ENCODE measurements at places on chromosomes 6 and 20.

- DNase-seq, result no peak
Measured at GRCh38 chr6:47524136-47524845, 46.7 kb downstream of the CD2AP start.

- peak; percentile 80 for DNase-seq
Measured at GRCh38 chr20:31968291-31969126, 558 bp downstream of the XKR7 start.

DNA sequence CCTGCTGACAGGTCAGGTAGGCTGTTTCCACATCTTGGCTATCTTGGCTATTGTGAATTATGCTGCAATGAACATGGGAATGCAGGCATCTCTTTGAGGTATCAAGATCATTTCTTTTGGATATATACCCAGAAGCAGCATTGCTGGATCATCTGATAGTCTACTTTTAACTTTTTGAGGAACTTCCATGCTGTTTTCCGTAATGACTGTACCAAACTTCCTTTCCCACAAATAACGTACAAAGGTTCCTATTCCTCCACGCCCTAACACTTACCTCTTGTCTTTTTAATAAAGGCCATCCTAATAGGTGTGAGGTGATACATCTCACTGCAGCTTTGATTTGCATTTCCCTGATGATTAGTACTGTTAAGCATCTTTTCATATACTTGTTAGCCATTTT is 338.7 kb upstream of the RUNX2 start:
- no peak for DNase-seq

- DNase-seq, result no peak
Measured at GRCh38 chr20:35150846-35151579, 3.9 kb upstream of the EDEM2 start.

- no peak for DNase-seq
Measured at GRCh38 chr6:144418959-144419545, 133.9 kb downstream of the UTRN start.

DNA sequence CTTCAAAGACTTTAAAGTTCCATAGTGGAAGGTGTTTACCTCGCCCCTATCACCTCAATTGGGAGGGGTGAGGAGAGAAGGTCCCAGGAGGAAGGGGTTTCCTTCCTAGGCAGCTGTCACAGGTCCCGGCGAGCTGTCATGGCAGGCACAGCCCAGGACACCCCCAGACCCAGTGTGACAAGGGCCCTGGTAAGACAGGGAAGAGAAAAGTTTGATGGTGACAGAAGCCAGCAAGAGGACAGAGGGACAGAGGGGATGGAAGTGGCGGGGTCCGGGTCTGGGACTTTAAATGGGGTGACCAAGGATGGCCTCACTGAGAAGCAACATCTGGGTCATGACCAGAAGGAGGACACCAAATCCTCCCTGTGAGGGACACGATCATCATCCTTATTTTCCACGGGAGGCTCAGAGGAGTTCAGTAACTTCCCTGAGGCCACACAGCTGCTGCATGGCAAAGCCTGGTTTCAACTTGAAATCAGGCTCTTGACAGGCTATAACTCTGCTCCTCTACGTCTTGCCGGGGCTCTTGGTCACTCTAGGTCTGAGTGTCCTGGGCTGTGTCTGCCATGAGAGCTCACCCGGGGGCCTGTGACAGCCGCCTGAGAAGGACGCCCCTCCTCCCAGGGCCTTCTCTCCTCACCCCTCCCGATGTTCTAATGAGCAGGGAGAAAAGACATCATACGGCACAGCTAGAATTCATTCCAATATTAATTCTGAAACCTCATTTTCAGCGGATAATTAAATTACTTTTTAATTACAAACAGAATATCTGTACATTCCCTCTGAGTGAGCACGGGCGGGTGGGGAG is 222.2 kb downstream of the PREX1 start:
- no peak for DNase-seq

- no peak for DNase-seq
Measured at GRCh38 chr6:90146921-90147649, 149.6 kb downstream of the BACH2 start.

Data from activated naive CD4-positive, alpha-beta T cell treated with Interleukin-2 at 50 U/mL for 16 hours (primary cell).